ENCODE measurements at places on chromosomes 2 and 18.

GRCh38 chr2:183903026-183903425 is 695.3 kb upstream of the ZNF804A start:
- no peak for DNase-seq

DNA sequence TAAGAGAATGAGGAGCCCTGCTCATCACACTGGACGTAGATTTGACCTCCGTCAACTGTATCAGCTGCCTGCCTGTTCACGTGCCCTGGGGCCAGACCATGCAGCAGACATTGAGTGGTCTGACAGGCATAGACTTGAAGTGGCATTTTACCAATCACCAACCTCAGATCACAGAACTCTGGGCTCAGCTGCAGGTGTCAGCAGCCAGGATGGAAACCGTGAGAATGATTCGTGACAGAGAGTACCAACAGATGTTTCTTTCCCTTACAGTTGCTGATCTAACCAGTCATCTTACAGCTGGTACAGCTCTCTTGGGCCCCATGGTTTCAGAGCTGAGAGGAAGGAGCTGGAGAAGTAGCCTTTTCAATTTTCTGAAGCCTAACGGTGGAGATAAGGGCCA is 148.9 kb downstream of the EN1 start:
- no peak for DNase-seq

- no peak for DNase-seq
Observed at GRCh38 chr2:238898534-238899281, 50.8 kb downstream of the TWIST2 start.

DNA sequence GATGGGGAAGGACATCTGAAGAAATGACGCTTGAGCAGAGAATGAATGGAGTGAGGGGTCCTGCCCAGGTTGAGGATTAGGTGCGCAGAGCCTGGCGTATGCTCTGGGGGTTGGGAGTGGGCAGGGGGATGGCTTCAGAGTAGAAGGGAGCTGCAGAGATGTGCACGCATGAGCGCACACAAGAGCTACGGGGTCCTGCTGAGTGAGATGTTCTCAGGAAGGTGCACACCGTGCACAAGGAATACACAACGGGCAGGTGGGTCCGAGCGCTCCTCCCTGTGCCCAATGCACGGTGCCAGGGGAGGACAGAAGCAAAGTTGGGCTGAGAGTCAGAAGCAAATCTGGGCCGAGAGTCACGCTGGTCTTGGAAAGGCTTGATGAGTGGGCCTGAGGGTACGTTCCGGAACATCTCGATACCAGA is 25.5 kb downstream of the TWIST2 start:
- no peak for DNase-seq
